ENCODE measurements at places on chromosomes 6 and 20. TPM values are rescaled to one million over a fixed set of nuclear protein-coding genes. Genes with fewer than 3 reads are reported as not detected.
A peak's percentile ranks its signal among the peaks of the same experiment; 100 is the strongest.

DNA sequence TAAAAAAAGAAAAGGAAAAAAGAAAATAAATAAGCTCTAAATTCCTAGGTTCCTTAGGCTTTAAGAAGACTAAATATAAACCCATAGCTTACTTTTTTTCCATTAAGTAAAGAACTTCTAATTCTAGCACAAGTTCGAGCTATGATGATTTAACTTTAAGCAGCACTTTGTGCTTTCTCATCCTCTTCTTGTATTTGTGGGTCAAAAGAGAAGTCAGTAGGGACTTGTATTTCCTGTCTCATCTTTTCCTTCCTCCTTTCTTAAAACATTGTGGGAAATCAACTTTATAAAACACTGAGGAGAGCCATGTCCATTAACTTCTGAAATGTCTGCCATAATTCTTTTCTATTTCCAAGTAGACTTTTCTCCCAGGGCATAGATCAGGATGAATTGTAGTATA lies 637.7 kb upstream of the CITED2 start:
- DNase-seq, result no peak

- DNase-seq, result no peak
Measured at GRCh38 chr20:18928626-18929025, 115.0 kb downstream of the SCP2D1 start.

- DNase-seq, result no peak
Measured at GRCh38 chr6:129667621-129668020, 42.4 kb downstream of the ARHGAP18 start.

- DNase-seq, result no peak
Measured at GRCh38 chr20:35394271-35394670, 17.5 kb downstream of the UQCC1 start.

DNA sequence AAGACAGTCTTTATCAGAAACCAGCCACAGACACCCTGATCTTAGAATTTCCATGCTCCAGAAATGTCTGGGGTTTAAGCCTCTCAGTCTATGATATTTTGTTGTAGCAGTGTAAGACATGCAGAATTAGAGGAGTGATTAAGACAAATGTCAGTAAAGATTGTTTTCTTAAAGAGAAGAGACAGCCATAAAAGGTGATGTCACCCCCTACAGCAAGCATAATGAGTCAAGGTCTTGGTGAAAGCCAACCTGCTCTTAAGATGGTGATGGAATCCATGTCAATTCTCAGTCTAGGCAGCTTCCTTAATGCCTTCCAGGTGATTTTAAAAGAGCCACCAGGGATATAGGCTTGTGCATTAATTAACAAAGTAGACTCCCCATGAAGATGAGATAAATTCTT lies 849.9 kb upstream of the EPHA7 start:
- DNase-seq, result no peak

Gene CYP39A1
- polyA plus RNA-seq, result 7.9 TPM

- no peak for DNase-seq
Measured at GRCh38 chr20:33656783-33657703, 5.1 kb upstream of the C20orf144 start.

DNA sequence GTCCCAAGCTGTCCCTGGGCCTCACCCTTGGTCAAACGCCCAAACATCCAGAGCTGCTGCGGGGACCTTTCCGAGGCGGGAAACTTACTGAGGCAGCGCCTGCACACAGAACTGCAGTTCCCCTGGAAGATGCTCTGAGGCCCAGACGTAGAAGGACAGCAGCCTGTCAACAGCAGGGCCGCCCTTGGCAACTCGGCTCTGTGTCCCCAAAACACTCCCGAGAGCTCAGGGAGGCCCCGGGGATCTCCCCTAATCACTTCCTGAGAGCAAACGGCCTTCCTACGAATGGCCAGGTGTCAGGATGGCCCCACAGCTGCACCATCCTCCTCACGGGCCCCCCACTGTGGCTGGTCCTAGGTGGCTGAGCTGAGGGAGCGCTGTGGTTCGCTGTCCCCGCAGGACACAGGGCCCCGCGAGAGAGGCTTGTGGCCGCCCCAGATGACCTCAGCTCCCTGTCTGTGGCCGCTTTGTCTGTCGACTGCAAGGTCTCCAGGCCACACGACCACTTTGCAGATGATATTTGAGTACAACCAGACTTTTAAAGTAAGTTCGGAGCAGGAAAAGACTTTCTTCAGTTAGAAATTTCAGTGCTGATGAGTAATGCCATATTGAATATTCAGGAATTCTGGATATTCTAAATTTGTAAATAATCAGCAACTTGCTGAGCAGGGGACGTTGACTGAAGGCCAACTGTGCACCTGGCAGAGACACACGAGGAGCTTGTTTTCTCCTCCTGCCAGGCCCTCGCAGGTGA lies 46.0 kb downstream of the DLL1 start:
- no peak for DNase-seq

Gene TBX18
- 8.7 TPM for polyA plus RNA-seq

Gene SYTL3
- polyA plus RNA-seq, result 3.5 TPM

Gene SUMO4
- 0.76 TPM for polyA plus RNA-seq

DNA sequence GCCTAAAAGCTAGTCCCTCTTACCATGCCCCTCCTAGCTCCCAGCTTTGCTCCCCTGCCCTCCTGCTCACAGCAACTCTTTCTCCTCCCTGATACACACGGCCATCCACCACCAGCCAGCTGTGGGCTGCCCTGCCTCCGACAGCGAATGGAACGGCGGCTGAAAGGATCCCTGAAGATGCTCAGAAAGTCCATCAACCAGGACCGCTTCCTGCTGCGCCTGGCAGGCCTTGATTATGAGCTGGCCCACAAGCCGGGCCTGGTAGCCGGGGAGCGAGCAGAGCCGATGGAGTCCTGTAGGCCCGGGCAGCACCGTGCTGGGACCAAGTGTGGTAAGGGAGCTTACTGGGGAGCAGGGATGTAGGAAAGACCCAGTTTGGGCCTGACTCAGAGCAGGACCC lies 16.6 kb upstream of the ZNF76 start:
- DNase-seq, result no peak

DNA sequence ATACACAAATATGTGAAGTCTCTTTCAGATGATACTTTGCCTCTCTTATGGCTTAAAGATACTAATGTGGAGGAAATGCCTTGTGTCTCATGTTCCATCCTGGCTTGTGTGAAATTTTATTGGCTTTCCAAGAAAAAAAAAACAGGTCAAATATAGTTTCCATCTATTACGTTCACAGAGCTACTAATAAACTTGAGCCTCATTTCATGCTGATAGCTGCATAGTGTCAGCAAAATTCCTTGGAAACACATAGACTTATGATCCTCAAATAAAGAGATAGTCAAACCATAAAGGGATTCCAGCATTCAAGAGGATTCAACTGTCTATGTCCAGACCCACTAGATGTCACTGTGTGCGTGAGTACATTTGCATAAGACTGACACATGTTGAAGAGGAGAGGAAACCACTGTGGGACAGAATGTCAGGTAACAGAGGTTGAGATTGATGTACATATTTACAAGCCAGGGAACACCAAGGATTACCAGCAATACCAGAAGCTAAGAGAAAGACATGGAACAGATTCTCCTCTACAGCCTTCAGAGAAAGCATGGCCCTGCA lies 266.6 kb downstream of the COL12A1 start:
- DNase-seq, result no peak

DNA sequence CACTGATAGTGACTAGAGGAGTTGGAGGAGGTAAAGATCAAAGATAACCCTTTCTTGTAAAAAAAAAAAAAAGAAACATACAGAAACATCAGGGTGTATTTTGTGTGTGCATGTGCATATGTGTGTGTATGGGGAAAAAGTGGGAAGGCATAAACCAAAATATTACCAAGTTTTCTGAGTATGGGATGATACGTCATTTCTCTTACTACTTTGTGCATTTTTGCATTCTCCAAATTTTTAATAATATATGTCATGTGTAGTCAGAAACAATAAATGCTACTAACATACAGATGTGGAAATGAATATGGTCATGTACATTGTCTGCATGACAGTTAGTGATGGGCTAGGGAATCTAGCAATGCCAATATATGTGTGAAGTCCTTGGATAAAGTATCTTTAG lies 161.1 kb downstream of the SASH1 start:
- no peak for DNase-seq

- DNase-seq, result peak; percentile 23
Measured at GRCh38 chr6:33075568-33076405, at the start of gene HLA-DPB1. HLA-DPB1 (plus strand) TSS chr6:33075990; CDS start chr6:33076042, 52 bp downstream.

Gene VNN1
- polyA plus RNA-seq, result 0.18 TPM

GRCh38 chr6:139386404-139386803 lies 12.0 kb upstream of the CITED2 start:
- no peak for DNase-seq

DNA sequence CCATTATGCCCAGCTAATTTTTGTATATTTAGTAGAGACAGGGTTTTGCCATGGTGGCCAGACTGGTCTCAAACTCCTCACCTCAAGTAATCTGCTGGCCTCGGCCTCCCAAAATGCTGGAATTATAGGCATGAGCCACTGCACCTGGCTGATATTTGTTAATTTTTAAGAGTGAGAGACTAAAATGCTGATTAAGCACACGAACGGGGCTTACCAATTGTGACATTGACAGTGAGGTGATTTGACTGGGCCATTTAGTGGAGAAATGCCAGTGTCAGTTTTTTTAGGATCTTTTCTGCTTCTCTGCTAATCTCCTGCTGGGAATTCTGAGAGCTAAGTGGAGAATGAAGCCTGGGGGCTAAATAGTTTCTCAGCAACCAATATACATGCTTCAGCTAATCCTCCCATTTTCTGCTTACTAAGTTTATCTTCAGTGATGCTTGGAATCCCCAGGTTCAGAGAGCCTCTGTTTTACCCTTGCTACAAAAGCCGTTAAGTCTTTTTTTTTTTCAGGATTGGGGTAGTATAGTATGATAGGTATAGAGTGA lies 9.8 kb upstream of the DEFB123 start:
- no peak for DNase-seq

DNA sequence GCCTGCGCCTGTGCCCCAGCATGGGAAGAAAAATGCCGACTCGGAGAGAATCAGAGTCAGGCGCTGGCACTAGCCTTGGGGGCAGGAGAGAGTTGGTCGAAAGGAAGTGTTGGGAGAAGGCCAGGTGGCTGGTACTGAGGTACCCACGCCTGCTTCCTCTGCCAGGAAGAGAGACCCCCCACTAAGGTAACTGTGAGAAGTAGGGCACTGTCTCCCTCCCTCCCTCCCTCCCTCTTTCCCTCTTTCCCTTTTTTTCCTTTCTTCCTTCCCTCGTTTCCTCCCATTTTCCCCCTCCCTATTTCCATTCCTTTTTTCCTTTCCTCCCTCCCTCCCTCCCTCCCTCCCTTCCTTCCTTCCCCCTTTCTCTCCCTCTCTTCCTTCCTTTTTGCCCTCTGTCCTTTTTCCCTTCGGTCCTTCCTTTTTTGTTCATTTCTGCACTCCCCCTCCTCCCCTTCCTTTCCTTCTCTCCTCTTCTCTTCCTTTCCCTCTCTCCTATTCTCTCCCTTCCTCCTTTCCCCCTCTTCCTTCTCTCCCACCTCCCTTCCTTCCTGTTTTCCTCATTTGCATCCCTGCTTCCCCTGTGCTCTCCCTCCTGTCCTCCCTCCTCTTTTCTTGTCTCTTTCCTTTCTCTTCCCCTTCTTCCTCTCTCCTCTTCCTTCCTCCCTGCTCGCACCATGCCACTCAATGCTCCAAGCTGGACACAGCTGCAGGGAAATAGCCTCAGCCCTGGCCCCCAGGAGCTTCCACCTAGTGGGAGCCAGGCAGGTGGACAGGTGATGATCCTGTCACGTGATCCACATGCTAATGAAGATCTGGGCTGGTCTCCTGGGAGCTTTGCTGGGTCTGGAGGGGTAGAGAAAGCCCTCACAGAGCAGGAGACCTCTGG lies 148.0 kb downstream of the DHX35 start:
- DNase-seq, result no peak

- DNase-seq, result no peak
Measured at GRCh38 chr6:107968081-107968480, 10.1 kb upstream of the SEC63 start.

- no peak for DNase-seq
Measured at GRCh38 chr6:105346052-105346451, 56.8 kb downstream of the PREP start.

- DNase-seq, result no peak
Measured at GRCh38 chr6:25215881-25216280, 63.3 kb upstream of the CARMIL1 start.

Gene PBX2
- polyA plus RNA-seq, result 155 TPM

- no peak for DNase-seq
Measured at GRCh38 chr20:11098888-11099287, 425.1 kb upstream of the JAG1 start.

DNA sequence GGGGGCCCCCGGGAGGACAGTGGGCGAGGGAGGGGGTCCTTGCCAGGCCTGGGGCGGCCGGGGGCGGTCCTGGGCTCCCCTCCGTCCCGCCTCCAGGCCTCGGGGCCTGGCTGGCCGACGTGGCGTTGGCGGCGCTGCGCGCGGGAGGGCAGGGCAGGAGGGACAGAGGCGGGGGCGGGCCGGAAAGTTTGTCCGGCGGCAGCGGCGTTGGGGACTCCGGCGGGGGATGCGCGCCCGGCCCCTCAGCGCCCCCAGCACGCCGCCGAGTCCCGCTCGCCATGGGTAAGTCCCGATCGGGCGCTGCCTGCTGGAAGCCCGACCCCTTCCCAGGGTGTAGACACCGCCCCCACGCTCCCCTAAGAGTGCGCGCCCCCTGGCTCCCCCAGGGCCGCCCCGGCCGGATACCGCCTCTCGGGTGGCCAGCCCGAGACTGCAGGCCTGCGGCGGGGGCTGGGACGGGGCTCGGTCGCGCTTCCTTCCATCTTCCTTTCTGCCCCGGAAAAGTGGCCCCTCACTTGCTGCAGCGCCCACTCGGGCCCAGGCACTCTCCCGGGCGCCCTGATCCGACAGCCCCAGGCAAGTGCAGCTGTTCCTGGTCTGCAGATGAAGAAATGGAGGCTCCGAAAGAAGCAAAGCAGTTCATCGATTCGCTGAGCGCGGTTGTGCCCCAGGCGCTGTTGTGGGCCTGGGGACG lies at the start of gene SLC2A10:
Gene SLC2A10 (plus strand): TSS at position 191 of the 694 bp plus-strand sequence. CDS start 88 bp downstream, at position 279.
- no peak for DNase-seq

Gene GABRR1
- polyA plus RNA-seq, result 1.4 TPM

DNA sequence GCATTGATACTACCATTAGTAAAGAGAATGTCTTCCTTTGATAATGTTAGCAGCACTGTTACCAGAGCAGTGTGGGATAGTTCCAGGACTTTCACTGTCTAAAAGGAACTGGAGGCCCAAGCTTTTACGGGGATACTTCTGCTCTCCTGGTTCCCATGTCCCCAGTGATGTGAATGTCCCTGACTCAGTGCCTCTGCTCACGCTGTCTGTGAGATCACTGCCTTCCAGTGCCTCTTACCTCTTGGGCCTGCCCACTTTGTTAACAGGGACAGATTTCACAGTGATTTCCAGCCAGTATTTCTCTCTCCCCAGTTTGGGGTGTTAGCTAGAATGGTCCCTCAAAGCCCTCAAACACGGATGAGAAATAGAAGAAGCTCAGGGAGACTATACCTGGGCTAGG lies 14.4 kb downstream of the PTPRA start:
- no peak for DNase-seq

Gene JPH2
- 1.4 TPM for polyA plus RNA-seq

- DNase-seq, result no peak
Measured at GRCh38 chr6:49909563-49909962, 43.2 kb upstream of the CRISP1 start.

DNA sequence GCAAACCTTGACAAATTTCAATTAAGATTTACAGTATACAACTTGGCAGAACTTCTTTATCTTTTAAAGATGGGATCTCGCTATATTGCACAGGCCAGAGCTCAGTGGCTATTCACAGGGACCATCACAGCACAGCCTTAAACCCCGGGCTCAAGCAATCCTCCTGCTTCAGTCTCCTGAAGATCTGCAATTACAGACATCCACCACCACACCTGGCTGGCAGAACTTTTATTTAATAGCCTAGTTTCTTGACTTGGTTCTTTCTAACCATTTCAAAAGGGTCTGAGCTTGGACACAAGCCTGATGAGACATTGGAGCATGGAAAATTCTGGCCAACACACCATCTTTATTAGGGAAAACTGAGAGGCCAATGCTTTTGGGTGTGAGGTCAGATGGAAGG lies 151.6 kb upstream of the KCNG1 start:
- DNase-seq, result no peak

GRCh38 chr20:9215539-9215938 lies 146.7 kb downstream of the PLCB4 start:
- DNase-seq, result no peak

All from right renal cortex interstitium (tissue), 3 donors.